CD4-positive, alpha-beta T cell treated with Interleukin-17A for 1 hour (primary cell): ENCODE measurements at places on chromosomes 2 and 18.

DNA sequence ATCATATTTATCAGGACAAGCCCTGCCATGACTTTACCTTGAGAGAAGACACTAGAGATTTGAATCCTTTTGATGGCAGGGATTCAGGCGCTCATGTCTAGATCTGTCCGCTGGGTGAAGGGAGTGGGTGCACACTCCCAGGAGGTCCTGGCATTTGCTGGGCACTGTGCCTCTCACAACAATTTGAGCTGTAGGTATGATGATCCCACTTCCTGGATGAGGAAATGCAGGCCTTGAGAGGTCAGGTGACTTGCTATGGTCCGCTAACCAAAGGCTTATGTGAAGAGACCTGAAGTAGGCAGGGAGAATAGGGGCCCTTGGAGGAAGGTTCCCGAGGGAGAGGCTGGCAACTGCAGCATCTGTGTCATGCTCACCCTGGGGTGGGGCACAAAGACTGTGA is 206.1 kb downstream of the HAUS1 start:
- no peak for DNase-seq

DNA sequence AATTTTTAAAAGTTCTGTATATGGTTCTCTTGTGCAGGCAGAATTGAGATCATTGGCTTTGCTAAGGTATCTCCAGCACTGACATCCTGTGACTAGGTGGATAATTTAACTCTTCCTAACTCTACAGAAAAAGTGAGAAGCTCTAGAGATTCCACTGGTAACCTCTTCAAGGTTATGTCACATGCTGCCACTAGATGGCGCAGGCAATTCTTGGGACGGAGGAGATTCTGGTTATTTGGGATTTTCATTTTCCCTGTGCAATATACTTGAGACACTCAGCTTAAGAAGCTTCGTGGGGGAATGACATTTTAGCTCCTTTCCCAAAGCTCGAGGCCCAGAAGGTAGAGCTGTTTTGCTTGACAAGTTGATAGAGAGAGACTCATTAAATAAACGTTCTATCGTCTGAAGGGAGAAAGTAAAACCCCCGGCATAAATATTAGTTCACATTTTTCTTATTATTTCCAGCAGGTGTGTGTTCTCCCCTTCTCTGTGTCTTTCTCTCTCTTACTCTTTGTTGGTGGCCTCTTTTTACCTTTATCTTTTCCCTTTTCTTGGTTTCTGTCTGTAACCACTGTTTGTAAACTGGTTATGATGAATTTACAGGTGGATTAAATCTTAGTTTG is 26.6 kb upstream of the LANCL1 start:
- peak; percentile 19 for DNase-seq

DNA sequence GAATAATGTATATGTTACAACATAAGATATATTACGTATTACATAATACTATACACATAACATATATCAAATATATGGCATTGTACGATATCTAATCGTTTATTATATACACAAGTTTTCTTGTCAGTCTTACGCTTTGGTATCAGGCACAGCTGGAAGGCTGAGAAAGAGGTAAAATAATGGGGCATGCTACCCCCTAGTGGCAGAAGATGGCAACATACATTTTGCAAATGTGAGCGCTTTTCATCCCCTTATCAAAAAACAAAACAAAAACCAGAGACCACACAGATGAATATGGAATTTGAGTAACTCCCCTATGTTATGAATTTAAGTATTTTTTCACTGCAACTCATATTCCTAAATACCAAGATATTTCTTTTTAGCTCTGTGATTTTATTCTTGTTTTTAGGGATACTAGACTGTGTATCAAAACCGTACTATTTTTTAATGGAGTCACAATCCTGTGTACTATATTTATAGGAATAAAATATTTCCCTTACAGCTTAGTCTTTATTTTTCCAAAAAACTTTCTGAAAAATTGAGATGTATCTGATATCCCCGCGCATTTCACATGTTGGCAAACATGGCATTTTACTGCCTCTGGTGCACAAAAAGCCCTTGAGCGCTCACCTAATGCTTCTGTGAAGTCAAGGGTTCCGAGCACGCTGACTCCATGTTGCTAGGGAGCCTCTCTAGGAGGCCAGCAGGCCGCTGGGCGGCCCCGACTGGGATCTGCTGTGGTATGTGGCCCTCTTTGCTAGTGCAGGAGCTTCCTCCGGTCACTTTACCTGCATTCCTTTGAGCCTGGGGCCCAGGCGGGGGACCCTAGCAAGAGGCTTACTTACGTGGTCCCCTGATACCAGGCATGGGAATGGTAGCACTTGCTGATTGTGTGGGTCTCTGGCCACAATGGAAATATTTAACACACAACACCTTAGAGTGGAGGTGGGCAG is 62.5 kb downstream of the SLC4A3 start:
- DNase-seq, result peak; percentile 56

GRCh38 chr2:25256488-25256875 is 85.2 kb downstream of the DNMT3A start:
- DNase-seq, result no peak

DNA sequence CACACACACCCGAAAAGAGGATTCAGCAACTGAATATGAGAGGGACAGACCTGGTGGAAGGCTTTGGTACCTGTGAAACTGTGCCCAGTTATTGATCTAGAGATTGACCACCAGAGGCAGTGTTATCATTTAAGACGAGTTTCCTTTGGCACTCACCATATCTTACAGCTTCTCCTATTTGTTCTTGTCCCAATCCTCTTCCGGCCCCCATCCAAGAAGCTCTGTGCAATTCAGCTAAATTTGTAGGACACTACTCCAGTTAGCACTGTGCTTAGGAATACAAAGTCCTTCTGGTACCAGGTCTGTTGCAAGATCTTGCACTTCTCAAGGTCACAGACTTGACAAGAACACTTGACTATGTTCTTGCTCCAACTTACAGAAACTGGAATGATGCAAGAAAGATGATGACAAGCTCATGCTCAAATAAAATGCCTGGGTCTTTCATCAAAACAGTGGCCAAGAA is 177.7 kb downstream of the TMEM247 start:
- DNase-seq, result peak; percentile 29

GRCh38 chr2:72923833-72924352 is 6.6 kb downstream of the EMX1 start:
- no peak for DNase-seq

DNA sequence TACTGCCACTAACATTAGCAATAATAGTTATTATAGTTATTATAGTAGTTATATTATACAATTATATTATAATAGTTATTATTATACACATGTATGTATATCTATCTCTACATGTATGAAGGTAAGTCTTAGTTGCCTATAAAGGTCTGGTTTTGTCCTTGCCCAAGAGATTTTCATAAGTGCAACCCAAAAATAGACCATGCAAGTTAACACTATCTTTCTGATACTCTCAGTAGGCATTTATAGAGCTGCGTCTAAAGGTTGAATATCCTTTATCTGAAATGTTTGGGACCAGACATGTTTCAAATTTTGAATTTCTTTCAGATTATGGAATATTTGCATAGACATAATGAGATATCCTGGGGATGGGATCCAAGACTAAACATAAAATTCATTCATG is 175.4 kb downstream of the MEMO1 start:
- no peak for DNase-seq

- no peak for DNase-seq
Measured at GRCh38 chr2:17894005-17894404, 15.5 kb downstream of the KCNS3 start.

DNA sequence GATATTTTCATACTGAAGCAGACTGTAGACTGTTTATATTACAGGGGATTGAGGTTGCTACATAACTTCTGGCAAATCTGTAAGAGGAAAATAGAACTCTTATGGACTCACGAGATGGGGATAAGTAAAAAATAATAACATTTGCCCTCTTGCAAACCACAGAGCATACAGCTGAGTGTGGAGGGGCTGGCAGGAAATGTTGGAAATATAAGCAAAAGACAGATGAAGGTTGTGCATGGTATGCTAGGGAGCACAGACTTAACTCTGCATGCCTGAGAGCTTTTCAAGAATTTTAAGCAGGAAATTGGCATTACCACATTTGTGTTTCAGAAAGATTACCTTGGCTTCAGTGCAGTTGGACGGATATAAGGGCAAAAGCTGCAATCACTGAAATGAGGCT is 411.1 kb downstream of the RAD51AP2 start:
- no peak for DNase-seq

DNA sequence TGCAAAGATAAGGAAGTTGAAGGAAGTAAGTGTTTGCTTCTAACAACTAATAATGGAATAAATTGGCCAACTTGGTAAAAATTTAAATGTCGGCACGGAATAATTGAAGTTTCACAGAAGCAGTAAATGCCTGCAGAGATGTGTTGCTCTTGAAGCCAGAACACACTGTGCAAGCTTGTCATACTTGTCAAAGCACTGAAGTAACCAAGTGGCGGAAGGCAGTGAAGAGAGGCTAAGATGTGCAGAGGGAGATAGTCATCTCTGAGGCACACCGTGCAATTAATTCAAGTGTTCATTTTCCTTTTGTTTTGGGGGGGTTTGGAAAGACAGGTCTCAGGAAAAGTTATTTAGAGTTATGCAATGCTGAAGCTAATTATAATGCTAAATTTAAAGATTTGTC is 5.2 kb downstream of the DCDC2C start:
- no peak for DNase-seq

GRCh38 chr2:172420216-172420615 is 7.2 kb upstream of the ITGA6 start:
- no peak for DNase-seq

GRCh38 chr2:106358521-106358920 is 109.7 kb downstream of the RGPD3 start:
- DNase-seq, result no peak

GRCh38 chr18:22459491-22459890 is 41.8 kb upstream of the CTAGE1 start:
- no peak for DNase-seq

GRCh38 chr2:62326735-62327134 is 130.8 kb downstream of the B3GNT2 start:
- no peak for DNase-seq

DNA sequence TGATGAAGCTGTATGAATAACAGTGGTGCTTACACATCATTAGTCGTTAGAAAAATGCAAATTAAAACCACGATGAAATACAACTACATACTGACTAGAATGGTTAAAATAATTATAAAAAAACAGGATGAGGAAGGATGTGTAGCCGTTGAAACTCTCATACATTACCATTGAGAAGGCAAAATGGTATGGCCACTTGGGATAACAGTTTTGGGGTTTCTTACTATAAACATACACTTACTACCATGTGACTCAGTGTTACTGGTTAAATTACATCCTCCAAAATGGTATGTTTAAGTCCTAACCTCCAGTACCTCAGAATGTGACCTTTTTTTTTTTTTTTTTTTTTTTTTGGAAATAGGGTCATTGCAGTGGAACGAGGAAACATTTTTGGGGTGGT is 58.4 kb downstream of the UBE2E3 start:
- DNase-seq, result no peak

- no peak for DNase-seq
Measured at GRCh38 chr2:64797881-64798575, 144.3 kb upstream of the SERTAD2 start.

GRCh38 chr2:42127425-42128424 is 41.4 kb upstream of the EML4 start:
- peak; percentile 68 for DNase-seq

GRCh38 chr2:71564361-71564760 is 111.0 kb downstream of the DYSF start:
- no peak for DNase-seq

DNA sequence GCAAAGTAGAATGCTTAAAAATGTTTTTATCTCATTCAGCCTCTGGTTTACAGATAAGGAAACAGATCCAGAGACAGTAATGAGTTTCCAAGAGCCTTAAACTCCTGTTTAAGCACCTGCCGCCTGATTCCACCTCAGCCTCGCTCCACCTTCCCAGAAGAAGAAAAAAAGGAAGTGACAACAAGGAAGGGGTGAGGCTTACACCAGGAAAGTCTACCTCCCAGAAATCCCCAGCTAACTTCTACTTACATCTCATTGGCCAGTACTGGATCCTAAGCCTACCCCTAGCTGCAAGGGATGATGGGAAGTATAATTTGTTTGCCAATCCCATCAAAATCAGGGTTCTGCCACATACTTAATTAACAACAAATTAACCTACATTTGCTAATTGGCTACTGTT is 15.3 kb upstream of the ARID5A start:
- no peak for DNase-seq

GRCh38 chr18:61829108-61829507 is 63.7 kb downstream of the RNF152 start:
- no peak for DNase-seq

DNA sequence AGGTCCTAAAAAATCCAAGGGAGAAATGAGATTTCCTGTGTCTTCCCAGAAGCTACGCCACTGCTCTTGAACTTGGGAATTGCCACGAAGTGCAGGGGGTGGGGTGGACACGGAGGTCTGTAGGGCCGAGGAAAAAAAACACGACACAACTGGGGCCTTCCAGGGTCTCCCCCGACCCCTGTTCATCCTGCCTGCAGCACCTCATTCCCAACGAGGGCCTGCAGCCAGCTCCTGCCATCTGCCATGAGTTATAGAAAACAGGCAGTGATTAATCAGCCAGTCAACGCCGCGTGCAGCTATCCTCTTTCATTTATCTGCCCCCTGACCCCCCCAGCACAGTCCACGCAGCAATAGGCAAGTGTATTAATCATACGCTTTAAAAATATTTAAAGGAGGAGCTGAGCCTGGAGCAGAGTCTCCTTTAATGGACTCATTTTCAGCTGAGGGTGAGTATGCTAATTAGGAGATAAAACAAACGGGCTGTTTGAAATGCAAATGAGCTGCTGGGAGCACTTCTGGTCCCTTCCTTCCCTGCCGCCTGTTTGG is 209.9 kb downstream of the TFCP2L1 start:
- DNase-seq, result peak; percentile 8

DNA sequence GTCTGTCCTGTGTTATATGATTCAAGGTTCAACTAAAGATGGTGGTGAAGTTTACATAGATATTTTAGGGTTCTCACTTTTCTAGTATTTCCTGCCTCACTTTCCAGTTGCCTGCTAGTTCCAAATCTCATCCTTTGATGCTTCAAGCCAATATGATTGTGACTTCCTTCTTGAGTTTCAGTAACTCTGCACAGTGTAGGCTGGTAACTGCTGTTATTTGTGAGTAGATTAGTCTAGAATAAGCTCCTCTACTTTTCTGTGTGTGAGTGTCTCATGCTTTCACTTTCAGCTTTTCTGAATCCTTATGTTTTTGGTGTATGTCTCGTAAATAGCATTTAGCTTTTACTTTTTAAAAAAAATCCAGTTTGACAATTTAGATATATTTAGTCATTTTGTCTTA is 42.6 kb downstream of the GALNT1 start:
- no peak for DNase-seq

GRCh38 chr2:168662651-168663208 is 139.7 kb upstream of the NOSTRIN start:
- no peak for DNase-seq
